HFF-Myc (cell line): ENCODE measurements at places on chromosomes 13 and 19.

GRCh38 chr13:111480976-111481375, 160.5 kb downstream of the TEX29 start:
- no peak for DNase-seq

DNA sequence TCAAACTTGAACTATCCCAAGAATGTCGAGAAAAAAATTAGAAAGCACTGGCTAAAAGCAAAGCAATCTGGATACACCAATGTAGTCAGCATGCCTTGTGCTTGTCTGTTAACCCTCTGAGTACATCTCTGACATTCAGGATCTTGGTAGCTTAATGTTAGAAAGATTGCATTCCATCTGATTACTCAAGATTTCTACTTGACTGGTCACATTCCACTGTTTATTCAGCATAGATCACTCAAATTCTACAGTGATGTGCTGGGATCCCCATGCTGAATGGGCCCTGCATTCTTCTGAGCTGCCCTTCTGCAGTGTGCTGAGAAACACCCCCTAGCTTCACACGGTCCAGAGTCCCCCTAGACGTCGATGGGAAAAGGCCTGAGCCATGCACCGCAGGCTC, 295.4 kb upstream of the MAB21L1 start:
- DNase-seq, result peak; percentile 17

- no peak for DNase-seq
These were observed 855 bp upstream of the CARS2 start for GRCh38 chr13:110706570-110707372.

DNA sequence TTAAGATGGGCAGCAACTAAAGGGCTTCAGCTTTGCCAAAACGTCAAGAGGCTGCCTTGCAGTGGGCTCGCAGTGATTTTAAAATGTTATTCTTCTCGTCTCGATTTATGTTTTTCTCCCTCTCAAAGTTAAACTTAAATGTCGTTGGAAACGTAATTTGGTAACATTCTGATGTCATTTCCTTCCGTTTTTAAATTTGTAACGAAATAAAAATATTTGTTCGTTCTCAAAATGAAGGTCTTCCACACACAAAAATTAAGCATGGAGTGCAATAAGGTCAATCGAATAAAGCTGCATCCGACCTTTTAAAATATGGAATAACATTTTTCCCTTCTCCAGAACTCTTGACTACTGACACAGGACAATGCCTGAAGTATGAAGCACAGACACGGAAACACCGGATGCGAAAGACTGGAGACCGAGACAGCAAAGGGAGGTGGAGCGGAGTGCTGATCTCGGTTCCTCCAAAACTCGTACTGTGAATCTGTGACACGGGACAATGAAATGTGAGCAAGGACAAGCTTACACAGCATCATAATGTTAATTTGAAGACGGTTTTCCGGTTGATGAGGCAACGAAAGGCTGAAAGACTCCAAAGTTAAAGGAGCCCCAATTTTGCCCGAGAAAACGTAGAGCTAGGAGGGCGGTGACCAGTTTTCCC, 850 bp downstream of the MTMR6 start:
- DNase-seq, result no peak
